ENCODE measurements at places on chromosomes 5 and 9. TPM values are rescaled to one million over a fixed set of nuclear protein-coding genes. Genes with fewer than 3 reads are reported as not detected.

The IFNA21 gene
- not detected for total RNA-seq

The FBP2 gene
- not detected for total RNA-seq

The SNX24 gene
- total RNA-seq, result 12.7 TPM

The LCN2 gene
- total RNA-seq, result not detected

The FAF2 gene
- total RNA-seq, result 37.9 TPM

The LCN9 gene
- total RNA-seq, result not detected

The SLC36A2 gene
- not detected for total RNA-seq

GRCh38 chr9:127987103-127987614 lies 6.4 kb upstream of the EEIG1 start:
- DNase-seq, result no peak

DNA sequence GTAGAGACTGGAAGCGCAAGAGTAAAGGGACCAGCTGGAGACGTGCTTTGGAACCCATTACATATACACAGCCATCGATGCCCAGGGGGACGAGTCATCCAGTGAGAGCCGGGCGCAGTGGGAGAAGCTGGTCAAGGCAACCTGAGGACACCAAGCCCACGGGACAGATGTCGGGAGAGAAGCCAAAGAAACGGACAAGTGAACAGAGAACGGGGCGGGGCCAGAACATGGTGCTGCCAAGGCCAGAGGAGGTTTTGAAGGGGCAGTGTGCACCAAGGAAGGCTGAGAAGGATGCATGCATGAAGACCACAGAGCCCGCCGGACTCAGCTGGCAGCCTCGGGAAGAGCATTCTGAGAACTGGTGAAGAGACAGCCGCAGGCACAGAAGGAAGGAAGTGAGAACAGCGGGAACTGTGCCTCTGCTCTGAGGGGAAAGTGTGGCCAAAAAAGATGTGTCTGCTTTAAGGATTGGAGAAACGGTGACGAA lies 20.3 kb downstream of the CAMSAP1 start:
- no peak for DNase-seq

DNA sequence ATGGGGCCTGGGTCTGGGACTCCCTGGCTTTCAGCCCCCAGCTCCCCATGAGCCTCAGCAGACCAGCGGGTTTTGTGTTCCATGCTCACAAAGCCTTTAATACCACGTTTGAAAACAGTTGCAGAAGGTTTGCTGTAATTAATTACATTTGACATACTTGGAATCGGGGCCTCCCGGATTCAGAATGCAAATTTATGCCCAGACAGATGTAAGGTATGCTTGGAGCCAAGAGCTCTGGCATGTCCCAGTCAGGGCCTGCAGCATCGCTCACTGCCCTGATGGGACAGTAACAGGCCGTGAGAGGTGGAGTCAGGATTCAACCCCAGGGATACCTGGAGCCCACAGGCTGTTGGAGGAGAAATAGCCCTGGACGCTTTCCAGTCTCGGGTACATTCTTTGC lies 12.2 kb downstream of the ZNF618 start:
- no peak for DNase-seq

DNA sequence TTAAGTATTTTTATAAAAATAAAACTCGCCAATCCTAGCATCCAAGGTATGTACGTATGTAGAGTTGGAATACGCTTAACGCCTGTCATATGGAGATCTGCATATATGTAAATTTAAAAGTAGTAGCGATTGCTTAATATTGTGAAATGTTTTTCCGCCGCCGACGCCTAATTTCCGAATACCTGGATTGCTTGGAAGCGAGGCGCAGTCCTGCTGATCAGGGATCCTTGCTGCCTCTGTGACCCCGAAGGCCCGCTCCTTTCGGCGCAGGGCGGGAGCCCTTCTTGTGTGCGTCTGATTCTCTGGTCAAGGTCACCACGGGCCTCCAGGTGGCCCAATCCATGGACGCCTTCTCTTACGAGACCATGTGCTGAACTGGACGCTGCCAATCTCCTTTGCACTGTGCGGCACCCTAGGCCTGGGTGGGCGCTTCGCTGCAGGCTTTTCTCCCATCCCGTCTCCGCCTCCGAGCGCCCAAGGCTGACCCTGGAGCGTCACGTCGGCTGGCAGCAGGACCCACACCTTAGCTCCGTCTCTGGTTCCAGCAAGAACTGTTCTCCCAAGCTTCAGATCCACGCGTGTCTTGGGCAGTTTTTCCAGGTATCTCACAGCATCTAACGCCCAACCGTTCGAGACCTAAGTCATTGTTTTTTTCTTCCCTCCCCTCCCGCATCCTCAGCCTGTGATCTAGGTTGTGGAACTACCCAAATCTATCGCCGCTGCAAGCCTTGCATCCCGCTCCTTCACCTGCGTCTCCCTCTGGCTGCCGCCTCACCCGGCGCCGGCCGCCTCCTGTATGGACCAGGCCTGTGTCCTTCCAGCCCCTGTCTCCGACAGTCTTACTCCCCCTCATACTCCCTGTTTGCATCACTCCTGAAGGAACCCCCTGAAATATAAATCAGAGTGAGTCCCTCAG lies 3.6 kb upstream of the TRIM41 start:
- no peak for DNase-seq

DNA sequence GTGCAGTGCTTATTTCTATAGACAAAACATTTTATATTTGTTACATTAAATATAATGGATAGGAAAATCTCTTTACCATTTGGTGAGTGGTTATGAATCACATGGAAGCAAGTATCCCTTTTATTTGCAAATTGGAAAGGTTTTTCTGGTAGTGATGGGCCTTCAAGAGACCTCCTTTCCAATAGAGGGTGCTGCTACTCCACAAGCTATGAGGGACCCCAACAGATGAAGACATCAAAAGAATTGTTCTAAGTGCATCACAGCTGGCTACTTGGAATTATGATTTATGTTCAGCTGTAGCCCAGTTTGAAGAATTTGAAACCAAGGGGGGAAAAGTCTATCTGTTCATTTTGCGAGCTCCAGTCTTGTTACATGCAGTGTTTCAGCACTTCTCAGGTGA lies 493.7 kb upstream of the SGCD start:
- no peak for DNase-seq

DNA sequence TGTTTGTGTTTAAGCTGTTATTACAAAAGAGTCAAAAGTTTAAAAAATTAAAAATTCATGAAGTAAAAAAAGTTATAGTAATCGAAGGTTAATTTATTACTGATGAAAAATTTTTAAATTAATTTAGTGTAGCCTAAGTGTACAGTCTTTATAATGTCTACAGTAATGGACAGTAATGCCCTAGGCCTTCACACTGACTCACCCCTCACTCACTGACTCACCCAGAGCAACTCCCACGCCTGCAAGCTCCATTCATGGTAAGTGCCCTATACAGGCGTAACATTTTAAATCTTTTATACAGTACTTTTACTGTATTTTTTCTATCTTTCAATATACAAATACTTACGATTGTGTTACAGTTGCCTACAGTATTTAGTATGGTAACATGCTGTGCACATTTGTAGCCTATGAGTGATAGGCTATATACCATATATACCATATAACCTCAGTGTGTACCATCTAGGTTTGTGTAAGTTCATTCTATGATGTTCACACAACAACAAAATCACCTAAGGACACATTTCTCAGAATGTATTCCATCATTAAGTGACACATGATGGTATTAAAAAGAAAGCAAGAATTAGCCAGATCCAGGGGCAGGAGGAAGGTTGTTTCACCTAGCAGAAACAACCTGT lies 40.1 kb downstream of the DCAF10 start:
- DNase-seq, result peak; percentile 24

DNA sequence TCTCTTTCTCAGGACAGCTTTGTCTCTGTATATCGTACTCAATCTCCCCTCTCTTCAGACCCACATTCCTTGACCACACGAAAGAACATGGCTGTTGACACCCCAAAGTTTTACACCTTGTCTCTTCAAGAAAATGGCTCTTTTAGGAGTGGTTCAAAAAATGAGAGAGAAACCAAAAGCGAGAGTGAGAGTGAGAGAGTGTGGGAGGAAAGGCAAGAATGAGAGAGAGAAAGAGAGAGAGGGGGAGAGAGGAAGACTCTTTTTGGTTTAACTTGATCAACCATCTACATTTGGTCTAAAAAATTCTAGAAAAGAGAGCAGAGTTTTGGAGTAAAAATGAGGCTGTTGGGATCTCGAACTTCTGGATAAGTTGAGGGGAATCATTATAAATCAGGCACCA lies 581.8 kb upstream of the WWC1 start:
- no peak for DNase-seq

DNA sequence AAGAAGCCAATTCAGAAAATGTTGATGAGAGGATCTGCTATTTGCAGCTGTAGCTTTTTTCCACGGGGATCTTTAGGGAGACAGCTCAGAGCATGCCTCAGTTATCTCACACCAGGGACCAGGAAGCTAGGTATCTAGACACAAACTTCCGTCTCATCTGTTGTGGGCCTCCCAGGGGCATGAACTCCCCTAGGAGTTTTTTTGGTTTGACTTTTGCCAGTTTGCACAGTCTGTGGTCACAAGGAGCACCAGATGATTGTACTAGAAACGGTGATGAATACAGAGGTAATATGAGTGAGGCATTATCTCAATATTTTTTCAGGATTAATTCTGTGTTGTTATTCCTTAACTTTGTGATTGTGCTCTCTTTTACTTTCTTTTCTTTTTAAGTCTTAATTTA lies 533.2 kb upstream of the SEMA6A start:
- no peak for DNase-seq

GRCh38 chr5:142866563-142867275 lies 96.5 kb downstream of the ARHGAP26 start:
- DNase-seq, result peak; percentile 43

- DNase-seq, result peak; percentile 32
Observed at GRCh38 chr9:123002754-123003153, 30.7 kb upstream of the GPR21 start.

DNA sequence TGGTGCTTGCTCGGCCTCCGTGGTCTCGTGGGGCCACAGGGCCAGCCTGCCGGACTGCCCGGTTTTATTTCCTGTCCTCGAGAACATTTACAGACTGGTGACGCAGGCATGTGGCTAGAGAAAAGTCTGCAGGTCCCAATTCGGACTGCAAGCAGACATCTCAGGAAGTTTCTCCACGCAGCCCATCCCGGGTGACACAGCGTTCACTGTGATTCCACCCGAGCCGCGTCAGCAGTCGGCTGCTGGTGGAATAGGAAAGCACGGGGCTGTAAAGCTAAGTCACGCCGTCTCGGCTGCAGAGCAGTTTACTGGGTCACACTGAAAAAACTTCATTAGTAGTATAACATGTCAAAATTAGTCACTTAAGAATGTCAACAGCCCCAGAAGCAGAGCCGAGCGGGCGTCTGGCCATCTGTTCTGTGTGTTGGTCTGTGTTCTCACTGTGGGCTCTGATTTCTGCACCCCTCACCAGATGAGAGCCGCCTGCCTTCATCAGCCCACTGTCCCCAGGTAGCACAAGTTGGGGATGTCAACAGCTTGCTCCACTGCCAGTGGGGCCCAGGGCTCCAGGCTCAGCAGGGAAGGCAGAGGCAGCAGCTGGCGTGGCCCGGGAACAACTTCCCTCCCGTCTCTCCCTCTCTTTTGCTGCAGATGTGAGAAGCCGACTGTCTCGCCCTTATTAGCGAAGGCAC lies 363.7 kb downstream of the IRX2 start:
- no peak for DNase-seq

- DNase-seq, result no peak
Observed at GRCh38 chr9:113851873-113852272, 24.2 kb upstream of the ZNF618 start.

DNA sequence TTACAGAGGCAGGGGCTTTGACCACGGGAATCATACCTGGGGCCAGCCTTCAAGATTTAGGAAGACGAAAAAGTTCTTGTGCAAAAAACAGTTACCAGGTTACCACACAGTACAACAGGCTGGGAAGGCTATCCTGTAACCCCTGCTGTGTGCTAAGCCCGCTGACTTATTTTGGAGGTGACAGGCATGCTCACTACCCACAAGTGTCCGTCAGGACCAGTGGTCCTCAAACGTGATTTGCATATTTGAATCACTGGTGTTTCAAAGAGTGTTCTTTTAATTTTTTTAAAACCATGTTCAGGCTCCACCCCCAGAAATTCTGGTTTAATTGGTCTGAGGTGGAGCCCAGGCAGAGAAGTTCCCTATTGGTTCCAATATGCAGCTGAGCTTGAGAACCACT lies 146.6 kb downstream of the TTLL11 start:
- no peak for DNase-seq

DNA sequence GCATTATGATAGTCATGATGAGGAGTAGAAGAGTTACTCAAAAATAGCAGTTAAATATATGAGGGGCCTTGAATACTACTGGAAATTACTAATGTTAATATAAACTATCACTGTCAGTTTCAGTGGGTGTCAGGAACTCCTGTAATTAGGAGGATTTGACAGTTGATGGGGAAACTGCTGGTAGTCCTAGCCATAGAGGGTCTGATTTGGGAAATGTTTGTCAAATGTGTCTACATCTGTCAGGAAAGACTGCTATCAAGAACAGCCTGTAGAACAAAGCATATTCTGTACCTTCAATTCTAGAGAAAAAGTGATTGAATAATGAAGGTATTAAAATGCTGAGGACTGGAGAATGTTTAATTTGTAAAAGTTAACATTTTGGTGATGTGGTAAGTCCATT lies 567.9 kb downstream of the CDH9 start:
- DNase-seq, result no peak

Data from pulmonary artery endothelial cell (primary cell).